Activated T-helper 1 cell treated with anti-CD3 and anti-CD28 coated beads, Interleukin-2, amount 50 U/mL, for 16 hours (primary cell): ENCODE measurements at places on chromosomes 2 and 18.

GRCh38 chr18:12867441-12868123 is 16.5 kb downstream of the PTPN2 start:
- DNase-seq = no peak

DNA sequence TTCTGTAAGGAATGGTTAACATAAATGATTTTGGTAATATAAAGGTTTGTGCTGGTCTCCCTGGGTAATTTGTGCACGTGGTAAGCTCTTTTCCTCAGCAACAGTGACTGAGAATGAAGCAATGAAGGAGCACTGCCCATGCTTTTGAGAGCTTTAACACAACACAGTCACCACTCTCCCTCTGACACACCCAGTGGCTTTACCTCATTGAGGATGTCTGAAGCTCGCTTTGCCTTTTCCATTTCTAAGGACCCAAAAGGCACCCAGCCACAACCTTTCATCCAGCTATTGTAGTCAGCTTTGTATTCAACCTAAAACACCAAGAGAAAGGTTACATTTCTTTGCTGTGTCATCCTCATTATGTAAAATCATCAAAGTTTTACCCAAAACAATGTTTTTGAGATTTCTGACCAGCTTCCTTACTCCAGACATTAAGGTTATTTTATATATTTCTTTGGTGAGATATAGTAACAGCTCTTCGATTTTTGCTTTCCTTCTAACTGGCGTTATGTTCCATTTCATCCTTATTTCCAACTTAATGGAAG is 51.7 kb downstream of the NEB start:
- no peak for DNase-seq

- no peak for DNase-seq
These were observed 91.1 kb upstream of the MAPK4 start for GRCh38 chr18:50468807-50469206.

GRCh38 chr2:211416373-211416772 is 860.0 kb downstream of the CPS1 start:
- no peak for DNase-seq

- DNase-seq = no peak
These were observed 9.8 kb upstream of the NCK2 start for GRCh38 chr2:105734762-105735538.

DNA sequence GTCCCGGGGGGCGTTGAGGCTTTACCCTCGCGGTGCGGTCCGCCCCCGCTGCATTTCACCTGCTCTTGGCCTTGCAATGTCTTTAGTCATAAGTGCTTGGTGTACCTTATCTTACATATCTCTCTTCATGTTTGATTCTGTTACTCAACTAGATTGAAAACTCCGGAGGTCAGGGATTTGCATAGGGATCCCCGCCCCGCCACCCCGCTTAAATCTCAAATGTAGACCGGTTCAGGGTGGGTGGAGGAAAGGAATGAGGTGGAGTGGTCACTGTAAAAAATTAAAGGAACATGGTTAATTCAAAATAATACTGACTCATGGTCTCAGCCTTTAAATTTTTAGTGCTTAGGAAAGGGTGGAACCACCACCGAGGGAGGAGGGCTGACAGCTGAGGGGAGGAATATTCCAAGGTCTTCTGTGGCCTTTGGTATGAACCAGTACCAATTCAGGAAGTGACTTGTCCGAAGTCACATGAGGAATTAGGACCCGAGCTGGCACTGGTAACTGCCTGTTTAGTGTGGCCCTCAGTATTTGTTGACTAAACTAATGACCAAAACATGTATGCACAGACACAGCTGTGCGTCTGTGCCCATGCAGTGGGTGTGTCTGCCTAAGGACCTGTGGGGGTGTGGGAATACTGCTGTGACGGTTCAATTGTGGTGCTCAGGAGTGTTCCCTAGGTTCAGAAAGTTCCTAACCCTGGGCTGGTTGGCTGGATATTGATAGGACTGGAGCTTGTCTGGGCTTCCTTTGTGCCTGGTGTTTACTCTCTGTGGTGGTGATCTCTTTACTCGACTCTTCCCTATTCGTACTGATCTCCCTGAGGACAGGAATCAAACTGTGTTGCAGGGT is 1.0 kb downstream of the PLEKHB2 start:
- no peak for DNase-seq

GRCh38 chr18:24974431-24974830 is 377.5 kb downstream of the ZNF521 start:
- DNase-seq = no peak
